Stimulated activated naive B cell treated with anti-CD40 and anti-IgM and Interleukin-4, amounts not matched to agents 10 μg/mL and 1 μg/mL and 100 μg/mL, for 72 hours (primary cell): ENCODE measurements at places on chromosomes 7 and 10.
A peak's percentile ranks its signal among the peaks of the same experiment; 100 is the strongest.

DNA sequence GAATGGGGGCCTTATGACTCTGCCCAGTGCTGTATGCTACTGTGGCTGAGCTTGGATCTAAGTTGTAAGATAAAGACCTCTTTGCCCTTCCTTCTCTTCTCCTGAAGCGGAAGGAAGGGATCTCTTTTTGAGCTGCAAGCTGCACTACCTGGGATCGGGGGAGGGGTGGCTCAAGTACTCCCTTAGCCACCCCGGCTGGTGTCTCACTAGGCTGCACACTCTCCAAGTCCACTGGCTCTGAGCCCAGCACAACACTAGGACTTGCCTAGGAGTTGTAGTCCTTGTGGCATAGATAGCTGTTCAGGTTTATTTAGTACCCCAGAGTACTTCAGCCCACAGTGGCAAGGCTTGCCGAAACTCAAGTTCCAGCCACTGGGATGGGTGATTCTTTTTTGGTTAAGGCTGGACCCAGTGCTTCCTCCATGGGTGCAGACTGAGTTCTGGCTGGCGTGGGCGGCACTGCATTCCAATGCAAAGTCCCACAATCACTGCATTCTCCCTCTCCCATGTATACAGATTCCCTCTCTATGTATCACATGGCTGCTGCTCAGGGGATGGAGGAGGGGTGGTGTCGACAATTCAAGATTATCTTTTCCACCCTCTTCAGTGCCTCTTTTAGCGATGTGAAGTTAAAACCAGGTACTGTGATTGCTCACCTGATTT, 76.2 kb upstream of the SLC25A13 start:
- DNase-seq, result no peak

- DNase-seq, result no peak
Measured at GRCh38 chr7:150451833-150452461, 1.5 kb downstream of the GIMAP8 start.

DNA sequence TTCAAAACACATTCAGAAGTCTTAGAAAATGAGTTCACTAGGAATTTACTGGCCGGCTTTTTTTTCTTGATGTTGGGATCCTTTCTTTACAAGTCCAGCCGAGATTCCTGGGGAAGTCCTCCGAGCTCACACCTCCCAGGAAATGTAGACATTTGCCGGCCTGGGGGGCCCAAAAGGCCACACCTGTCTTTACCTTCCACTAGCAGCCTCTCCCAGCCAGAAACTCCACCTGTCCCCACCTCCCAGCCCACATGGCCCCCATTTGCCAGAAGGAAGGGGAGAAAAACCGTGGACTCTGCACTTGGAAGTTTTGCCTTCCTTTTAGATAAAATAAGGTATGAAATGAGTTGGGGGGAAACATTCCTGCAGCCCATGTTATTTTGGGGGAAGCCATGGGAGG, 27.6 kb upstream of the EMX2 start:
- no peak for DNase-seq

DNA sequence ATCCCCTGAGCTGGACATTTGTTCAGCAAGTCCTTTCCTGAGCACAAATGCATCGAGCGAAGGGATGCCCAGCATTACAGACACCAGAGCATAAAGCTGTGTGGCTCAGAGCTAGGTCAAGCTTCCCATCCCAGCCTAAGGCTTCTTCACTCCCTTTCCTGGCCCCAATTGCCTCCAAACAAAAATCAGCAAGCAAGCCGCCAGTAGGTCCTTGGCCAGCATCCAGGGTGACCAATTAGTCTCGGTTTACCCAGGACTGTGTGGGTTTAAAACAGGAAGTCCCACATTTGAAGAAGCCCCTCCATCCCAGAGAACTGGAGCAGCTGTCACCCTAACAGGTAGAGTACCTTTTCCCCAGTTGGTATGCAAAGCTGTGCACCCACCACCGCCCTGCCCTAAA, 51.2 kb downstream of the PRKAG2 start:
- DNase-seq, result no peak

- DNase-seq, result no peak
Measured at GRCh38 chr10:32985341-32985764, 27.3 kb upstream of the ITGB1 start.

GRCh38 chr7:91892099-91892705, 11.7 kb upstream of the MTERF1 start:
- DNase-seq, result no peak

DNA sequence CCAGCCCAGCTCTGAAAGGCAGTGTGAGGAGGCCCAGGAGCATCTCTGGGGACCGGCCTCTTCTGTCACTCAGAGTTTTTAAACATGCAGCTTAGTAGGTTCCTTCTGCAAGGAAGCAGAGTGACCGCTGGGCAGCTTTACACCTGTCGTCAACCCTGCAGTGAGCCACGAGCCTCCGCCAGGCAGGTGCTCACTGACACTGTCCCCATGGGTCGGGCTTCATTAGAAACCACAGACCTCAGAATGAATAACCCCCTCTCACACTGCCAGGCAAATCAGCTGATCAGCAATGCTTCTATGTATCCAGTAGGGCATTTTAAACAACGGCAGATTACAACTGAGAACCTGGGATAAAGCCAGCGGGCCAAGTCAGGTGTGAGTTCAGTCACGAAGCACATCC, 106.1 kb downstream of the MAD1L1 start:
- no peak for DNase-seq

DNA sequence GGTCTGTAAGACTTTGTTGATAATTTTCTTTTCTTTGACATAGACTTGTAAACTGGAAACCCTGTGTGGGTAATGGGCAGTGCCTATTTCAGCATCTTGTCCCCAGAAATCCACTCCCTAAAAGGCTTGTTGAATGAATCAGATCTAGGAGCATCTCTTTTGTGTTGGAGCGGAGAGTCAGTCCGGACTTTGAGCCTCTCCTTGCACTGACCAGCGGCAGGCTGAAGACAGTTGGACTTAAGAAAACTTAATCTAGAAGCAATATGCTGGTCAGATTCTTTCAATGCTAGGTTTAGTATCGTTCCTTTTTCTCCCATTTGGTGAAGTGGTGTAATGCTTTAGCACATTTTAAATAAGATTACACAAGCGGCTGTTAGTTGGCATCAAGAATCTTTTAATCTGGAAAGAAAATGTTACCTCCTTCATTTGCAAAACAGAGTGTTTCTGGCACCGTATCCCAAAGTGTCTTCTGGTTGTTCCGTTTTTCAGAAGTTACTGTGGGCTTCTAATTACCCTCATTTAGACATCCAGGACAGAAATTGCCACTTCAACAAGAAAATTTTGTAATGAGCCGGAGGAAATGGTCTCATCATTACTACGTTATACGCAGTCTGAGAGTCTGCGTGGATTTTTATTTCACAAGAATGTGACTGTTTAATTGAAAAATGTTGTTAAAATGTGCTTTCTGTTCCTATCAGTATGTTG, 74.7 kb downstream of the CUX1 start:
- DNase-seq, result no peak

DNA sequence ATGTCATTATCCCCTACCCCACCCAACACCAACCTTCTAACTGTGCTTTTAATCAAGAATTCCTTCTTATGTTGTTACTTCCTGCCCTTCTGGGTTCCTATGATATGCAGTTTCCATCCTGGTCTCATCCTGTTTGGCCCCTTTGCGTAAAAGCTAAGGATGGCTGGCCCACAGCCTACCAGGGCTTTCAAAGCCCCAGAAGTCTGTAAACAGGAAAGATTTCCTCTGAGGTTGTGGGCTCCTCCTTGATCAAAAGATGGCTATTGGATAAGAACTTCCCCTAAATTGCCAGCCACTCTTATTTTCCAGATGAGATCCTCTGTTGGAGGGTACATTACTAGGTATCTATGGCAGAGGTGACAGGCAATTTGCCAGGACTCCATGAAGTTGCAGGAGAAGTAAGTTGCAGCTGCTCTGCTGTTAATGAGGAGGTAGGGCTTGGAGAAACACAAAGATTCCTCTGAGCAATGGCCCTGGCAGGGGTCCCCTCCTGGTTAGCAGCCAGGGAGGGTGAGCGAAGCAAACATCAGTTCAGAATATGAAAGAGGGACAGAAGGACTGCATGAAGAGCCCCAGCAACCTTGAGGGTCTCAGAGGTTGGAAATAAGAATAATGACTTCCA, 32.1 kb downstream of the NRP1 start:
- no peak for DNase-seq

GRCh38 chr7:100799037-100799896, 28.1 kb downstream of the EPHB4 start:
- peak; percentile 47 for DNase-seq

GRCh38 chr7:149404825-149405224, 56.0 kb downstream of the ZNF777 start:
- no peak for DNase-seq

- no peak for DNase-seq
Measured at GRCh38 chr10:76133597-76134255, 702.3 kb downstream of the LRMDA start.

DNA sequence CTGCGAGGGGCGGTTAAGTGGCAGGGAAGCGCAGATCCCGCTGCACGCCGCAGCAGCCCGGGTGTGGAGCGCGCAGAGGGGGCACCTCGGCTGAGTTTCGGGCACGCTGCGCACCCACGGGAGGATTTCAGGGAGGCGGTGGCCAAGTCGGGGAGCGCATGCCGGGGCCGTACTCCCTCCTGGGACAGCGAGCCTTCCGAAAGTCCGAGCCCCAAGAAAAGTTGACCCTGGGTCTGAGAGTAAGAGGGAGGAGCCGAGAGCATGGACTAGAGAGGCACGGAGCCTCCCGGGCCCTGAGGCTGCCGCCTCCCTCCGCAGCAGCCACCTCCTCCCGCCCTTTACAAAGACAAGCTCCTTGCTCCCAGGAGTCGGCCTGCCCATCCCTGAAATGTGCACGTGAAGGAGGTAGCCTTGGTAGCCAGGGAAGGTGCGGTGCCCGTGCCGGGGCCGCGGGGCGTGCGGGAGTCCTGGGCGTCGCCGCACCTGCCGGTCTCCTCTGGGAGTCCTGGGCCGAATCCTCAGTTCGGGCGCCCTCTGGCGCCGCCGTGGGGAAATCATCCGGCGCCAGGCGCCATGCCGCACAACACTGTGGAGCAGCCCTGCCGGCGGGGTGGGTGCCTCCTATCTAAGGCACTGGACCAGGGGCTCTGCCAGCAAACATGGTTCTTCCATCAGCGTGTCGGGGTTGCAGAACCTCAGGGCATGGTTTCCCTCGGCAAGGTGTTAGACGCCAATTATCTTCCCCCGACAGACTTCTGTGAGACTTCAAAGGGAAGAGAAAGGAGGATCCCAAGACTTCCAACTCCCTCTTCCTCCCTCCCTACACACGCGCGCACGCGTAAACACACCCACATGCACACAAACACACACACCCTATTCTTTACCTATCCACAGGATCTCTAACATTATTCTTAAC, 104.0 kb downstream of the TRIL start:
- DNase-seq, result peak; percentile 81

DNA sequence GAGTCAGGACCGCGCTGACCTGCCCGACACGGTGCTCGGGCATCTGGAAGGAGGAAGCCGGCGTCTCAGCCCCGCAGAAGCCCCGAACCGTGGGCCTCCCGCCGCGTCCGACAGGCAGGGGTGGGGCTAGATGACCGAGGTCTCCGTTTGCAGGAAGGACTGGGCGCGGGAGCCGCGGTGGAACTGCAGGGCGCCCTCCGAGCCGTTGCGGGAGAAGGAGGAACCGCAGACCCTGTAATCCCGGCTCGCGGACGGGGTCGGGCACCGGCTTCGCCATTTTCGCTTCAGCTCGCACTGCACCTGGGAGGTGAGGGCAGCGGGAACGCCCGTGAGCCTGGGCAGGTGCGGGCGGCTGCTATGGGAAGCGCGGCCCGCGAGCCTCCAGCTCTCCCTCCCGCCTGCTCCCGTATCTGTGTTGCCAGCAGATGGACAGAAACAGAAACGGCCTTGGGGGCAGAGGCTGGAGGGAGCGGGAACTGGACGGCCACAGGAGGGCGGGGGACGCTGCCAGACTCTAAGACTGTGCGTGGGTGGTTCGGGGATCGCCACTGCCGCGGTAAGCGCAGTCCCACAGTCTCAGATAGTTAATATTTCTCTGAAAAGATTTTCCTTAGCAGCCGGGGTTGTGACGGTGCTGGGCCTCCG, 114.1 kb downstream of the VIPR2 start:
- no peak for DNase-seq

- no peak for DNase-seq
Measured at GRCh38 chr7:44277391-44277790, 48.0 kb downstream of the CAMK2B start.

DNA sequence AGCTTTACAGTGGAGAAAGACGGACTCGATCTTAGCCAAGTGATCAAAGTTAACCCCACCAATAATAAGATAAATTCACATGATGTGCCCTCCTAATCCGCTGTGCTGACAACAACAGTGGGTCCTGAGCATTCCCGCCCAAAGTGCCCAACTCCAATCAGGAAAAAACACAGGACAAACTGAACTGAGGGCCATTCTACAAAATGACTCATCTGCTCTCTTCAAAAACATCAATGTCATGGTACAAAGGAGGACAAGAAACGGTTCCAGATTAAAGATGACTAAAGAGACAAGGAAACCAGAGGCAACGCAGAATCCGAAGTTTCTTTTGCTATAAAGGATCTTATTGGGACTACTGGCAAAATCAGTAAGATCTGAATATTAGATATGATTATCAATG, 79.4 kb downstream of the CTBP2 start:
- no peak for DNase-seq

GRCh38 chr10:63667596-63668480, 146.6 kb downstream of the REEP3 start:
- DNase-seq, result no peak

DNA sequence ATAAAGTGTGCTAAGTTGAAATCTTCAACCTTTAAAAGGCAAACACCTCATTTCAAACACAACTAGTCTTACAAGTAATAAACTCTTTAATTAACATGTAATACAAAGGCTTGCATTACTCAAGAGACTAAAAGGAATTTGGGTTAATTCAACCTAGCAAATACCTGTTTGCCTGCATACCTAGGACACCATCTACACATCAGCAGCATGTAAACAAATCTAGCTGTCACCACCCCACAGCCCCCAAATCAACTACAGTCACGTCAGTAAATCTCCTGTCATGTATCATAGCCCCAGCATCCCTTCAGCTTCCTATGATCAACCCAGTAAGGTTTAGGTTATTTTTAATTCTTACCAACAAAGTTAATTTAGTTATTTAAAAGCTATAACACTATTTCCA, 33.5 kb downstream of the ZNF800 start:
- DNase-seq, result no peak

DNA sequence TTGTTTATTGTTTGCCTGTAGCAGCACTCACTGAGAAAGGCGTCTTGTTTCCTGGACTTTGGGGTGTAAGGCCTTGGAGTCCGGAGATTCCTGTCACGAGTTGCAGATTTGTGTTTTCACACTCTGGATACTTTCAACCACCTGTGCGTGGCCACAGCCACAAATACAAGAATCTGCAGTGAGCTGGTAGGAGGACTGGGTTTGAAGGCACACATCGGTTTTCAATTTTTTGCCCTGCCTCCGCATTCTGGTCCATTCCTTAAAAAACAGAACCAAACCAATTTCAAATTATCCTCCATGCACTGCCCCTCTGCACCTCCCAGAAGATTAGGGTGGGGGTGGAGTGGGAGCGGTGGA, 619 bp downstream of the EXOC4 start:
- no peak for DNase-seq

DNA sequence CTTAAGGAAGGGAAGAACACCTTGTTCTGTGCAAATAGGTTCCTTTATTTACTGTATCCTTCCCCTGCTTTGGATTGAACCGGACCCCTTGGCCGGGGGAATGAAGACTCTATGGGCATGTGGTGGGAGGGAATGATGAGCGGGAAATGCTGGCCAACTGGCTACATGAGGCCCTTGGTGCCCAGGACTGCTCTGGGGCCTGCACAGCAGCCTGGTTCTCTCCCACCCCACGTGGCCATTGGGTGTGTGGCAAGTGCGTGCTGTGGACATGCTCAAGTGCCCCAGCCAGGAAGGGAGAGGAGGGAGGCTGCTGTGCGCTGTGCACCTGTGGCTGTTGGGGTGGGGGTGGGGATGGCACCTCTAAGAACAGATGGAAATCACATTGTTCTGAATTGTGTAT, 917.0 kb upstream of the GHITM start:
- no peak for DNase-seq

GRCh38 chr10:81963606-81964005, 88.6 kb downstream of the NRG3 start:
- no peak for DNase-seq
